ENCODE measurements at places on chromosomes 11 and 22.

- no peak for DNase-seq
Observed at GRCh38 chr11:119626871-119627270, 102.1 kb downstream of the NECTIN1 start.

- DNase-seq: no peak
Observed at GRCh38 chr11:30041171-30041570, 24.3 kb upstream of the KCNA4 start.

DNA sequence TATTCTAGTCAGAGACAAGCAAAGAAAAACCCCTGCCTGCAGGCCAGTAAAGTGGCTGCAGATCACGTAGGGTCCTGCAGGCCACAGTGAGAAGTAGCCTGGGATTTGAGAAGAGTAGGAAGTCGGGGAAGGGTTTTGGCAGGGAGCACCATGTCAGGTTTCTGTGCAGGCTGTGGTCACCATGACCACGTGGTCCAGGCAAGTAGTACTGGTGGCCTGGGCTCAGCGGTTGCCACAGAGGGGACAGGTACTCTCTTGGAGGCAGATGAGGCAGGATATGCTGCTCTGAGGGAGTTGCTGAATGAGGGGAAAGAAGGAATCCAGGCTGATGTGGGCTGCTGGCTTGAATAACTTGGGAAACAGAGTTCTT, 46.5 kb downstream of the PISD start:
- DNase-seq: no peak

DNA sequence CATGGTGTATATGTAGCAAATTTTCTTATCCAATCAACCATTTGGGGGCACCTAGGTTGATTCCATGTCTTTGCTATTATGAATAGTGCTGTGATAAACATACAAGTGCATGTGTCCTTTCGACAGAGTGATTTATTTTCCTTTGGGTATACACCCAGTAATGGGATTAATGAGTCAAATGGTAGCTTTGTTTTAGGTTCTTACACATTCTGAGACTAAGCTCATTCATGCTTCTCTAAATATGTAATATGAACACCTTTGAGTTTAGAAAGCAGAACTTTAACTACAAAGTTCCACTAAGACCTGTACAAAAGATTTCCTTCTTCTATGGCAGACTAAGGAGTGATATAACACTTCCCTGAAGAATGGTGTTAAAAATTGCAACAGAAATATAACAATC, 627.0 kb downstream of the KCNA4 start:
- DNase-seq: no peak

- DNase-seq: no peak
Observed at GRCh38 chr11:96905143-96905542, 515.3 kb downstream of the JRKL start.

DNA sequence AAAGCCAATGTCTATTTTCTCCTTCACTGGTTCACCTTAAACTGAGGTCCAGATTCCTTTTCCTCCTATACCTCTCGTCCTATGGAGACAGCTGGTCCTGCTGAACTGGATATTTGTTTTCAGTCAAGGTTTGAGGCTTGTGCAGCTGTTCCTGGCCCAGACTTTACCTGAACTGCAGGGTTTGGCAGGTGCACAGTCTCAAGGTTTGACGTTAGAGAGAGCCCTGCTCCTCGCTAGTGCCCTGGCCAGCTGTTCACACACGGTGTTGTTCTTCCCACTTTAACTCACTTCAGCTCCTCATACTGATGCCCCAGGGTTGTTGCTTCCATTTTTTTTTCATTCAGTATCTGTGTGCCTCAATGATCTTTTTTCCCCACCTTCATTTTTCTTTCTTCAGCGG, 74.0 kb upstream of the TTC12 start:
- DNase-seq: no peak

DNA sequence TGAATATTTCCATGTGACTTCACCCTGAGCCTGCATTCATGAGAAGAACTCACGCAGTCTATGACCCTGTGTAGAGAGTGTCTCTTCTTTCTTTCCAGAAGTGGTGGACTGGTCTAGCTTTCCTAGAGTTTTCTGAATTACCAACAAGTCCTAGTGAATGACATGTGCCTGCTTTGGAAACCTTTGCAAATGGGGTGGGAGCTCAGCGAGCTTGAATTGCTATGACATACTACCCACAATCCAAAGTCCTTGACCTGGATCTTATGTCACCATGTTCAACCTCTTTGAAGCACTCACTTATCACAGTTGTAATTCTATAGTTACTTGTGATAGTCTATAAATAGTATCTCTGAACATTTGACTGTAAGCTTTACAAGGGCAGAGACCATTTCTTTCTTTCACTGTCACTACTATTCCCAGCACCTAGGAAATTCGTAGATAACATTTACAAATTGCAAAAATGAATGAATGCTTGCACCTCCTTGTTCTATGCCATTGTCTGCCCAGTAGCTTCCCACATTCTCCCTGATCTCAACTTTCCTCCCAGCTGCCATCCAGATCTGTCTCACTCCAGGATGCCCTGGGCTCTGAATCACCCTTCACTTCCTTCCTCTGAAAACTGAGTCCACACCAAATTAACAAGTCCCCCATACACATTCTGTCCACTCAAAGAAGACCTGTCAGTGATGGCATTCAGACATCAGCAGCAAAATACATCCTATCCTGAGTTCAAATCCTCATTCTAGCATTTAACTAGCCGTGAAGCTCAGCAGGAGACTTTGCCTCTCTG, 201.9 kb upstream of the SESN3 start:
- DNase-seq: no peak

GRCh38 chr11:55172734-55173415, 89.1 kb upstream of the TRIM48 start:
- no peak for DNase-seq

DNA sequence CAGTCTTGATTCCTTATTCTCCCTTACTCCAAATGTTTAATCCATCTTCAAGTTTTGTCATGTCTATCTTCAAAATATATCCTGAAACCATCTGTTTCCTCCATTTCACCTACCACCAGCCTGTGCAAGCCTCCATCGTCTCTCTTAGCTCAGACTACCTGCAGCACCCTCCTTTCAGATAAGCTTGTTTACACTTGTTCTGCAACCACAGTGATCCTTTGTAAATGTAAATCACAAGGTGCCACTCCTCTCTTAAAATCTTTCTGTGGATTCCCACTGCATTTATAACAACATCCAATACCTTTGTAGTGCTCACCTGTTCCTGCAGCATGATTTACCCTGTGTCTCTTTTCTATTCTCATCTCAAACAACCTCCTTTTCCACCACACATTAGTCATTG, 31.8 kb upstream of the GPR83 start:
- DNase-seq: no peak

DNA sequence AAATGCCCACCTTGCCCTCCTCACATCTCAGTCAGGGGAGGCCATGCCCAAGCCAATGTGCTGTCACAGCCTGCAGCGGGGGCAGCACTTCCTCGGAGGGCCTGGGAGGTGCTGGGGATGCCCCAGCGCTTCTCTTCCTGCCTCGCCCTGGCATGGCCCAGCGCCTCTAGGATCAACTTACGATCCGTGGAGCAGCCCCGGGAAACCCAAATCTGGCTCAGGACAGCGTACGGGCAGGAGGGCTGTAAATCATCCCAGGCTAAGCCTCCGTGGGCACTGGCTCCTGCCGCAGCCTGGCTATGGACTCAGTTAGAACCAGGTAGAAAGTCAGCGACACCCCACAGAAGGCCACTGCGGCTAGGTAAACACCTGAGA, 60.9 kb upstream of the EMID1 start:
- no peak for DNase-seq

GRCh38 chr11:101497291-101497690, 86.5 kb downstream of the TRPC6 start:
- DNase-seq: no peak

GRCh38 chr22:20052309-20053259, 27.5 kb upstream of the DGCR8 start:
- no peak for DNase-seq

DNA sequence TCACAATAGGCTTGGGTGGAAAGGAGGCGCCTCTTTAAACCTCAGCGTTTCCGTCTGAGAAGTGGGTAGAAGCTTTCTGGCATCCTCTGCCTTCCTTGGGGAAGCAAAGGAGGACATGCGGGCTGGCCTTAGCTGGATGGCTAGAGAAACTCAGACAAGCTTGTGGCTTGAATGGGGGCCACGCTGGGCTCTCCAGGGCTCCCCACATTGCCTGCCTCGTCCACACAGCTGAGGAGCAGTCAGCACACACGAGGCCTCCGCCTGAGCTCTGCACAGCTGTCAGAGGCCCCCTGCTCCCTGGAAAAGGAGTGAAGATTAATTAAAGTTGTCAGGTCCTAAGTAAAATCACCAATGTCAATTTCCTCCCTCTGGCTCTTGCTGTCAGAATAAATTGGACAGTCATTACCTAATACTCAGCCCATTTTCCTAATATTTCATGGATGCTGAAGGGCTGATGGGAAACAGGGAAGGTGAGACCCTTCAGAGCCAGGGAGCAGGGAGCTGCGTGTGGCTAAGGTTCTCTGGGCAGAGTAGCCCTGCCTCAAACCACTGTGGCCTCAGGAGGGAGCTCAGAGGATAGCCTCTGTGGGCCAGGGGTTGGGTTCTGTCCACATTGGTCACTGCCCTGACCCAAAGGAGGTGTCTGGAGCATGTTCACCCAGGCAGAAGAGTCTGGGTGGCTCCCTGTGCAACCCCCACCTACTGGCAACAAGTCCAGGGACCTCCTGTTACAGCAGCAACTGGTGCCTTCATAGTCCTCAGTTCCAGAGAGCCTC, 118.3 kb upstream of the CD82 start:
- no peak for DNase-seq

DNA sequence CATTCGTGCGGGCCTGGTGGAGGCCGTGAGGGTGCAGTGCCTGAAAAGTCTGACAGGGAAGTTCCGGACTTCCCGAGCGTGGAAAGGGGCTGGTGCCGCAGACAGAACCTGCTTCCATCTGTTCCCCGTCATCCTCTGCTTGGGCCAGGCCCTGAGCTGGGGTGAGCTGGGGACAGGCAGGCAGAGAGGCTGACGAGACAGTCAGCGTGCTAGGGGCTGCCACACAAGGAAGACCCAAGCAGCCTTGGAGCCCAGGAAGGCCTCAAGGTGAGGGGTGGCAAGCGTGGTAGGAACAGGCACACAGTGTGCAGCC, 25.5 kb downstream of the NADSYN1 start:
- no peak for DNase-seq

DNA sequence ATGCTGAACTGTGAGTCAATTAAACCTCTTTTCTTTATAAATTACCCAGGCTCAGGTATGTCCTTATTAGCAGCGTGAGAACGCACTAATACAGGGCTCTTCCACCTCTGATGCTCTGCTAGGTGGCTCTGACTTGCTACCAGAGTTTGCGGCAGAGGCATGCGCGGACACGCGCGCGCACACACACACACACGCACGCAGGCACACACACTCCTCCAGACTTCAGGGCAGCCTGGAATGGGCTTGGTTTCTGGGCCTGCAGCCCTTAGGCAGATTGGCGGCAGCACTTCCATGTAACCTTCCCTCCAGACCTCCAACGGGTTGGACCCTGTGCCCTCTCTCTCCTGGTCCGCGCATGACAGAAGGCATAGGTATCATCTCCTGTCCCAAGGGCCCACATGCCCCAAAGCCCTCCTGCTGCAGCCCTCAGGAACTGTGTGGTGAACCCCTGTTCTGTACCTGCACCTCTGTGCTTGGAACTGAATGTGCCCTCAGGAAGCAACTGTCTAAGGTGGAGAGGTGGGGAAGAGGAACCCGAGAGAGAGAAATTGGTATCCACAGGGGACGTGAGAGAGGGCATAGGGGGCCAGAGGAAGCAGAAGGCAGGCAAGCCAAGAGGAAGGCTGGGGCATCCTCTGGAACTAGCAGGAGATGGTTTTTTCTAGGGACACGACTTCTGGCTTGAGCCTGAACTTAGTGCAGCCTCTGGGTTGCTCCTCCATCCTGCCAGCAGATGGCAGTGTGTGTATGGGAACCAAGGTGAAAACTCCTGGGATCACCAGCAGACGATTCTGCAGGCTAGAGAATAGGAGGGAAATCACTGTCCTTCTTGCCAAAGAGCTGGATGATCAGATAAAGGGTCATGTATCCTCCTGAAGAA, 23.4 kb upstream of the RIC3 start:
- peak; percentile 6 for DNase-seq

- no peak for DNase-seq
Observed at GRCh38 chr11:17012179-17012578, 2.0 kb downstream of the PLEKHA7 start.

DNA sequence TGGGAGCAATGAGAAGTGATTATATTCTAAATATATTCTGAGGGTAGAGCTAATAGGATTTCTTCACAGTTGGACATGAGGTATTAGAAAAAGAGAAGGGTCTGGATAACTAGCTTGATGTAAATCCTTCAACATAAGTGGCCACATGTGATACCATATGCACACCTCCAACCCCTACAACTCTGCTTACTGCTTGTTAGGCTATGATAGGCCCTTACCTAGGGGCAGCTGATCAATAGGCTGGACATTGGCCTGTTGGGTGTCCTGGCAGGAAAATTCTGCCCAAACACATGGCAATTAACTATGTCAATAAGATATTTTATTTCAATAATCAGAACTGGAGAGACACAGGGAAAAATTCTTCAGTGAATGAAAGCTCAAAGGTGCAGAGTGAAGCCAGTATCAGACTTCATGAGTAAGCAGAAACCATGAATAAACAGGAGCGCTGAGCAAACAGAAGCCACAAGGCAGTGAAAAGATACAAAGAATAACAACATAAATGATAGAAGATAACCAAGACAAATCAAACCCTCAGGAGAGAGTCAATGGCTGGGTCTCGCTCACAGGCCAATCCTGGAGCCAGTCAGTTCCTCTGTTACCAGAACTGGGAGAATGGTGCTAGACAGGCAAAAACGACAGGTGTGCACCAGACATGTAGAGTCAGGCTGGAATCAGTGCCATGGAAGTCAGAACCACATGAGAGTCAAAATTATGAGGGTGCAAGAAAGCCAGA, 46.3 kb upstream of the PSMA1 start:
- DNase-seq: no peak

DNA sequence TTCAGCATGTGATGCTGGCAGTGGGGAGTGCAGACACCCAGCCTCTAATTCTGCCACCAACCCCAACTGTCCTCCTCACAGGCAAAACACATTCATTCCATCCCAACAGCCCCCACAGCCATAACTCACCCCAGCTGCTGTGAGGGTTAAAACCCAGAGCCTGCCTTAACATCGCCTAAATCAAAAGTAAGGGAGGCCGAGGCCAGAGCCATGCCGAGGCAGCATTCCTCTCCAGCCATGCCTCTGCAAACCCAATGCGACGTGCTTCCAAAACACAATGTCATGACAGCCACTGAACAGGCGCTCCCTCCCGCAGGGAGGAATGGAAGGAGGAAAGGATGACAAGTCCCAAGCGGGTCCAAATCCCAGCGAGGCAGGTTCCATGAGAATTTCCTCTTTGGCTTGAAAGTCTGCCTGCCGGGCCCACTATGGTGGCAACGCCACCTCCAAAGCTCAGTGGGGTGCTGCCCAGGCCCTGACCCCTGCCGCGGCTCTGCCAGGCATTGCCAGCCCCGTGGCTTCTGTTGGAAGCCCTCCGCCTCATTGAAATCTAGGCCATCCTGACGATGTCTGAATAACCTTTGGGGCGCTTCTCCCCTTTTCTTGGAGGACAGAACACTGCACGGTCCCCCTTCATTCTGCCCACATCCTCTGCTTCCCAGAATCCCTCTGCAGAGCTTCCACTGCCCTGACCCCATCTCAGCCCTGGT, 472.3 kb downstream of the BRD1 start:
- no peak for DNase-seq

All from activated naive CD8-positive, alpha-beta T cell treated with anti-CD3 and anti-CD28 coated beads, Interleukin-2, amount 50 U/mL, for 16 hours (primary cell).